ENCODE measurements at places on chromosomes 3 and 15.

- DNase-seq: no peak
Measured at GRCh38 chr3:173396191-173397041, 1.1 kb upstream of the NLGN1 start.

DNA sequence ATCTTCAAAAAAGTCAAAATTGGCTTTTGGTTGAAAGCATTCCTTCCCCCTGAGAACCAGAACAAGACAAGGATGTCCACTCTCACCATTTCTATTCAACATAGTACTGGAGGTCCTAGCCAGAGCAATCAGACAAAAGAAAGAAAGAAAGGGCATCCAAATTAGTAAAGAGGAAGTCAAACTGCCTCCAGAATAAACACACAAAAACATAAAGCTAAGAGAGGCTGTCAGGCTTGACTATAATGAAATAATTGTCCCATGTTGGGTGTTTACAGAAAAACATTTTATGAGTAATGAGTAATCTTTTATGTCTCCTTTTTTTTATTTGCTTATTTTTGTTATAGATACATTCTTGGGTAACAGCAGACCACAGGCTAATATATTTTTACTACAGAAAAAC is 18.3 kb upstream of the FAM240A start:
- DNase-seq: no peak

DNA sequence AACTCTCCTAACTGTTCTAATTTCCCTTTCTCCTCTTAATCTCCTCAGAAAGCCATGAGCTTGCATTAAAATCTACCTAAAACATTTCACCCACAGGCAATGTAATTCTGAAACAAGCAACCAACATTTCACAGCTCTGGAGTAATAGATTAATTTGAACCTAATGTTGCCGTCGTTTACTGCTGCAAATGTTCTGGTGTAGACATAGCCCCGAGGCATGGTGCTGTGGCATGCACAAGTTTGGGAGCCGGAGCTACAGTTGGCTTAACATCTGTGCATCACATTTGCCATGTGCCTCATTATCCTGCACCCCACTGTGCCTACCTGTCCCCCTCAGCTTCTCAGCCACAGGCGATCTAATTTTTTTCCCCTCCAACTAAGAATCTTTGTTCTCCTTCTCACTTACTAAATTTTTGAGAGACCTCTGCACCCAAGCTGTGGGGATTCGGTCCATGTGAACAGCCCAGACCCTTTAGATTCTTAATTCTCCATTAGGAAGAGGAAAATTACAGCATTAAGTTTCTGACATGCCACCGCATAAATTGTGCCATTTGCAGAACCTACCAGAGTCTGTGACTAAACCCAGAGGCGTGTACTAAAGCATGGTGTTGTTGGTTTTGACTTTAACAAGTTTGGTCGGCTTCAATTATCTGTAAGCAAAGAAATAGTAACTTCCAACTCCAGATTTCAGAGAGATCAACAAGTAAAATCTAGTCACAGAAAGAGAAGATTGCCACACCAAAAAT is 419.2 kb downstream of the MECOM start:
- DNase-seq: no peak

DNA sequence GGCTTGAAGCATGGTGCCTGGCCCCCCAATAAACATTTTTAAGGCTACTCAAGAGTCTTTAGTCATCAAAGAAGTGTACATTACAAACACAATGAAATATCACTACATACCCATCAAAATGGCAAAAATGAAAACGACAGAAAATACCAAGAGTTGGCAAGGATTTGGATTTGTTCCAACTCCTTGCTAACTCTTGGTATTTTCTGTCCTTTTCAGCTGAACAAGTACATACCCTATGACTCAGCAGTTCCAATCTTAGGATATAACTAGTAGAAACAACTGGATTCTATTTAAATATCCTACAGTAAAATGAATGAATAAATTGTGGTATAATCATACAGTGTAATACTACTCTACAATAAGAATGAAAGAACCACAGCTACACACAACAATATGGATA is 25.1 kb upstream of the GABPB1 start:
- DNase-seq: no peak

GRCh38 chr3:193830791-193831191 is 237.8 kb downstream of the OPA1 start:
- no peak for DNase-seq

GRCh38 chr3:57746156-57747010 is 9.7 kb upstream of the SLMAP start:
- DNase-seq: no peak

- no peak for DNase-seq
Measured at GRCh38 chr15:52336529-52336928, 40.9 kb upstream of the MYO5C start.

- DNase-seq: no peak
Measured at GRCh38 chr3:139227827-139228226, 116.0 kb upstream of the MRPS22 start.
